ENCODE measurements at places on chromosomes 12 and 14. TPM values are rescaled to one million over a fixed set of nuclear protein-coding genes. Genes with fewer than 3 reads are reported as not detected.

GRCh38 chr12:43942379-43942778 is 106.5 kb downstream of the TMEM117 start:
- no peak for DNase-seq

GRCh38 chr12:132872975-132873421 is 14.4 kb downstream of the CHFR start:
- no peak for DNase-seq

Gene LPAR5
- total RNA-seq: 59.6 TPM

DNA sequence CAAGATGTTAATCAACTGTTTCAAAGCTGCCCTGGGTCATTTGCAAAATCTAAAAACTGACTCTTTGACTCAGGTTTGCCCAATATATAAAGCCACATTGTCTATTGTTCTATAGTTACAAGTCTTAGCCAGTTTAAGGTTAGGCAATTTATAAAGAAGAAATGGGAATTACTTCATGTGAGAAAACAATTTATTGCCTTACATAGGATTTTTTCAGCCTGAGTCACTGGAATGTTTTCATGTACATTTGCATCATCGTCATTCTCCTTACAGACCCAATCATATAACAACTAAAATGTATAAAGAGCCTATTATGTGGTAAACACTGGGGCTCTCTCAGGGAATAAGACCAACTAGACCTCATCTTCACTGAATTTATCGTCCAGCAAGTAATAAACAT is 100.3 kb upstream of the PLEKHG7 start:
- no peak for DNase-seq

Gene ESRRB
- total RNA-seq: not detected

DNA sequence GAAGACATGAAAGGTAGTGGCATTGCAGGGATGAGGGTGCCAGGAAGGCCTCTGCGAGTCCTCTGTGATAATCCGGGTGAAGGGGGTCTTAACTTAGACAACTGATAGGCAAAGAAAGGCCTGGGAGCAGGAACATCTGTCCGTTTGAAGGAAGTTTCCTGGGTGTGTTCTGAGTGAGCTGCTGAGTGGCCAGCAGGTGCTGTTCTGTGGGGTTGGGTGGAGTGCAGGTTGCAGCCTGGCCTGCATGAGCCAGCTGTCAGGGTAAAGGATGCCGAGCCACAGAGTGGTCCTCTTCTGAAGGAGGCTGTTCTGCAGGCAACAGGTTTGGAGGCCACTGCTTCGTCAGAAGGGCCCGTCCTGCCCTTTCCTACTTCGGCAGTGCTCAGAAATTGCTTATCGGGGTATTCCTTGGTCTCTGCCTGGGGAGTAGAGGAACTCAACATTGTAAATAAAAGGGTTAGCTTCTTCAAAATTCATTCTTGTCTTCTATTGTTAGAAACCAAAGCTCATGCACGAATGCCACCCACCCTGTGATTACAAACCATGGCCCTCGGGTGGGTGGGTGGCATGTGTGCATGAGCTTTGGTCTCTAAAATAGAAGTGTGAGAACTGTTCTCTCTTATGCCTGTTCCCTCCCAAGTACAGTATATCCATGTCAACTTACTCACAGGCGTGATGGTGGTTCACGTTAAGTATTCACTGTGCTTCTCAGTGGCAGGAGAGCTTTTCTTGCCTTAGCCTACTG is 118.9 kb downstream of the CHST11 start:
- peak; percentile 28 for DNase-seq

DNA sequence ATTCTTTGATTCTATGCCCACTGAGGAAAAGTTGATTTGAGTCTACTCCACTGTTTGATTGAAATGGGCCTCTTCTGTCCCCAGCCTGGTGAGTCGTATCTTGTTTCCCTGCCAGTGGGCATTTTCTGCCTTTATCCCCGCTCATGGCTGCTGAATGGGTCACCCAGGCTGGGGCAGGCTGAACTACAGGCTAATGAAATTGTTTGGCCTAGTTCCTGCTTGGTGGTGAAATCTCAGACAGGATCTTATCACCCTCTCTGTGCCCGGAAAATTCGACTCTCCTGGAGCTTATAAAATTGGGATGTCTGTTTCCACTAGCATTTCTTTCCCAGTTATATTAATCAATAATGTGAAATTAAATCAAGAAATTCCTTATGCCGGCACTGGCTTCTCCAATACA is 65.0 kb downstream of the CHST11 start:
- DNase-seq: no peak

DNA sequence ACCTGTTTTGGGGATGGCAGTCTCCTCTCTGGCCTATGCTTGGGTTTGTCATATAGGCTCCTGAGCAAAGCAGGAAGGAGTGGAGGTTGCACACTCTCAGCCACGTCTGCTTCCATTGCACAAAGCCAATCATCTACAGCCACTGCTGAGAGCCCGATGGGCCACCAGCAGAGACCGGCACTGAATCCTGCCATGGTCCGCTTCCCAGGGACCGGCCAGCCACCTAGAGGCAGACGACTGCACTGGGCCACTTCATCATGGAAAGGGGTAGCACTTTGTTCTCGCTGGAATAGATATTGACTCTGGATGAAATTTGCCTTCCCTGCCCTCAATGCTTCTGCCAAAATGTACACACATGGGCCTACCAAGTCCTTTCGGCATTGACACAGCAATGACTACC is 22.3 kb downstream of the DLK1 start:
- no peak for DNase-seq

Gene ASPG
- total RNA-seq: not detected

DNA sequence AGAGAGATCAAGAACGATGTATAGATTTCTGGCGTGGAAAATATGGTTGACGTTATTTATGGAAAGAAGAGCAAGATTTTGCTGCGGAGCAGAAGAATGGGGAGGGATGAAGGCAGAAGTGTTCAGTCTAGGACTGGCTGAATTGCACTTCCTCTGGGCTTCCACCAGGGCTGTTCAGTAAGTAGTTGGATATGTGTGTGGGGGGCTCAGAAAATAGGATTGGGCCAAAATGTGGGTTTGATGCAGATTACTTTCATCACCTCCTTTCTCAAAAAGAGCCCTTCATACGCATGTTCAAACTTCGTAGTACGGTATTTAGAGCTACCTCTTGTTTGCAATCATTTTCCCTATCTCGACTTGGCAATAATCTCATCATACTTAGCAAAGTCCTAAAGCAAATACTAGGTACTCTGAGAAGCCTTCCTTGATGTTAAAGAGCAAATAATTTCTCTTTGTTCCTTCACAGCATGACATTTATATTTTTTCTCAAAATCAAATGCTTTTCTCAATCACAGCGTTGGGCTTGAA is 349.4 kb downstream of the NELL2 start:
- DNase-seq: no peak

Gene FAM222A
- 4.6 TPM for total RNA-seq
